ENCODE measurements at places on chromosomes 3 and 15.
A peak's percentile ranks its signal among the peaks of the same experiment; 100 is the strongest.

DNA sequence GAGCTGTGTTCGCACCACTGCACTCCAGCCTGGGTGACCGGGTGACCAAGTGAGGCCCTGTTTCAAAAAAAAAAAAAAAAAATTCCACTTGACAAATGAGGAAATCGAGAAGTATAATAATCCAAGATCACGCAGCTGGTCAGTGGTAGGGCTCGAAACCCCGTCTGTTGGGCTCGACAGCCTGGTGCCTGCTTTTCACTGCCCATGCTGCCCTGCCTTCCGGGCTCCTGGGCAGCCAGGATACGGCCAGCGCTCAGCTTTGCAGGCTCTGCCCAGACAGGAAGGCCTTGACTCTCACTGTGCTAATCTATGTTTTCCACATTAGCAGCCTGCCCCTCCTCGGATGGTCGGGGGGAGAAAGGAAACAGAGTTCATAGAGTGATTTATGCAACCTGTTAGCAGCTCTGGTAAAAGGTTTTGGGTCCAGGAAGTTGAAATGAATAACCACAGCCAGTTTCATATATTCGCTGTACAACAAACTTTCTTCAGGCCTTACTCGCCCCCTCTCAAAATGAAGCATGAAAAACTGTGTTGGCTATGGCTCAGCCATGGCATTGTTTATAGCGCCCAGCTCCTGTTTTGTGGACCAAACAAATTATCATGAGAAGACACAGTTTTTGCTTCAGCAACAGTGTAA is 108.8 kb downstream of the XXYLT1 start:
- DNase-seq: peak; percentile 34

DNA sequence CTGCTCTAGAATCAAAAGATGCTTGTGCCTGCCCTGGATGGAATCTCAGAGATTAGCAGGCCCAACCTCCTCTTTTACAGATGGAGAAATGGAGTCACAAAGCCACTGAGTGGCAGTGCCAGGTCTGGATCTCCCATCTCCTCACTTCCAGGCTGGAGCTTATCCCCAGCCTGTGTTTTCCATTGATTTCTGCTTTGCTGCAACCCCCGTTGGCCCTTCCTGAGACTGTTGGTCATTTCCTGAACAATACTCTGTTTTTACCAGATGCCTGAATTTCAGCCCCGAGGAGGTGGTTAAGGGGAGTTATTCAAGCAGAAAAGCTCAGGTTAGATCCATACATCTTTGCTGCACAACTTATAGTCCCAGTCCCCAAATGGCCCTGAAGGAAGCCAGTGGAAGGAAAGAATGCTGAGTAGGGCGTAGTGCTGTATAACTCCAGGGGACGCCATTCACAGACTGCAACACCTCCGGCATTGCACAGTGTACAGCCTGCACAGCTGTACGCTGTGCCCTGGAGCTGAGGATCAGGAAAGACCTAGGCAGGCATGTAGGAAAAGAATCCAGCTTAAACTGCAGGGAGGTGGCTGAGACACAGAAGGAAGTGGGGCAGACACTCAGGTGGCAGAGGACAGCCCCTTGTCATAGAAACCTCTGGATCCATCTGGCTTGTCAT is 77.5 kb downstream of the RPLP1 start:
- DNase-seq: no peak

GRCh38 chr3:126672340-126672739 is 17.4 kb upstream of the TXNRD3 start:
- no peak for DNase-seq

DNA sequence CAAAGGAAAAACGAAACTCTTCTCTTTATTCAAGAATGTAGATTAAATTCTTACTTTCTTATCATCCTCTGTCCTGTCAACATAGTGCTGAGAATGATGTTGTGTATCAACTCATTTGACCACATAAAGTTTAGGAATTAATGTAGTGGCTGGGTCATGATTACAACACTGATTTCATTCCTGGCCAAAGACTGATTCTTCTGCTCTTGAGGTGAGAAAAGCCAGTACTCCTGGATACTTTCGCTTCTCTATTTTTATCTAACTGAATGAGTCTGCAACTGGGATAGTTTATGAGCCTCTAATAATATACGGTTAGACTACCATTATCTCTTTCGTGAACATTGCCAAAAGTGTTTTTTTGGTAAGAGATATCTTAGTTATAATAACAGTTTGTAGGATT is 173.0 kb downstream of the LPP start:
- peak; percentile 38 for DNase-seq

DNA sequence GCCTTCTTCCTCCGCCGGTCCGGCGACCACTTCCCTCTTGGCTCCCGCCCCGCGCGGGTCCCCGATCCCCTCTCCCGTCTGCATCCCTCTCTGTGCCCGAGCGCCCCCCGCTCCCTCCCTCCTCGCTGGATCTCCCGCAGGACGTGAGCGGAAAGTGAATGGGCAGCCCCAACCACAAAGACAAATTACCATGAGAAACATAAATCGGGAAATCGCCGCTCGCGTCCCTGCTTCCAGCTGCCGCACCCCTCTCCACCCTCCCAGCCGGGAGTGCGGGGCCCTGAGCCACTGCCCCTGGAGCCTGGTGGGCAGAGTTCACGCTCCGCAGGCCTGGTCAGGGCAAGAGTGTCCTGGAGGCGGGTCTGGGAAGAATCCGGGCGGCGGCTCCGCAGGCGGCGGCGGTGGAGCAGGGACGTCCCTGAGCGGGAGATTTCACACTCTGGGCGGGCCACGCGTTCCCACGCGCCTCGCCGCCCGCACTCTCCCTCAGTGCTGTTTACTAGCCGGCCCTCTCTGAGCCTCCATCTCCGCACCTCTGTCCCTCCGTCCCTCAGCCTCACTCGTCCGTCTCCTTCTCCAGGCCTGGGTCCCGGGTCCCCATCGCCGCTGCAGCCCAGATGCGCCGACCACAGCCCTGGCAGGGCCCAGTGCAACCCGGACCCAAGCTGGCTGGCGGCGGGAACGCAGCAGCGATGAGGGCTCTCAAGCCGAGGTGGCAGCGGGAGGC is 835 bp downstream of the SEMA5B start:
- DNase-seq: no peak

DNA sequence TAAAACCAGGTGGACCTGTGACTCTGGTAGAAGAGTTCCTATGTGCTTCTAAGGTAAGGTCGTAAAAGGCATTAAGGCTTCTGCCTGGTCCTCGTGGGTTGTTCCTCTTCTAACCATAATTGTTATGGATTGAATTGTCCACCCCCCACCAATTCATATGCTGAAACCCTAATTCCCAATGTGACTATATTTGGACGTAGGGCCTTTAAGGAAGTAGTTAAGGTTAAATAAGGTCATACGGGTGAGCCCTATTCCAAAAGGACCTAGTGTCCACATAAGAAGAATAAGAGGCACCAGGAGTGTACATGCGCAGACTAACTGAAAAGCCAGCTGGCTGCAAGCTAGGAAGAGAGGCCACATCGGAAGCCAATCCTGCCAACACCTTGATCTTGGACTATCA is 1.9 kb downstream of the ADPGK start:
- no peak for DNase-seq

GRCh38 chr3:184740509-184741258 is 28.8 kb upstream of the MAGEF1 start:
- peak; percentile 39 for DNase-seq

DNA sequence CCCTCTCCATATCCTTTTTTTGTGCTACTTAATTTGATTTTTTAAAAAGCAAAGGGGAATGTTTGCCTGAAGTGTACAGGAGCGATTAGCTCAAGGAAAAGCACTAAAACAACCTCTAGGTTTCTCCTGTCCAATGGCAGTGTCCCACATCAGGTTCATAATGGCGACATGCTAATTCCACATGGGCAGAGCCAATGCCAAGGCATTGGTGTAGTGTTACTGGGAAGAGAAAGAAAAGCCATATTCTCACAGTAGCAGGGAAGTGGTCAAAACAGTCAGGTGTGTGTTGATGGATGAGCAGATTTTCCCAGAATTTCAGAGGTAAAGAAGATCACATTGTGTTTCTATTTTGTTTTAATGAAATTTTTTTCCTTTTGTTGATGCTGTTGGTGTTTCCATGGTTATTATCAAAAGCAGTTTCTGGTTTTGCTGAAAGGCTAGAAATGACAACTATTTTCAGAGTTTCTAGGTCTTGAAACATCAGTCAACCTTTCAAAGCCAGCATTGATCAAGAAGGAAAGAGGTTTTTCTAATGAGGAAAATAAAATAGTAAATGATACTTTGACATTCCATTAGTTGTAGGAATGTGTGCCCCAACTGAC is 65.2 kb downstream of the FNDC3B start:
- DNase-seq: no peak

GRCh38 chr3:47612178-47612577 is 33.5 kb upstream of the CSPG5 start:
- DNase-seq: no peak

DNA sequence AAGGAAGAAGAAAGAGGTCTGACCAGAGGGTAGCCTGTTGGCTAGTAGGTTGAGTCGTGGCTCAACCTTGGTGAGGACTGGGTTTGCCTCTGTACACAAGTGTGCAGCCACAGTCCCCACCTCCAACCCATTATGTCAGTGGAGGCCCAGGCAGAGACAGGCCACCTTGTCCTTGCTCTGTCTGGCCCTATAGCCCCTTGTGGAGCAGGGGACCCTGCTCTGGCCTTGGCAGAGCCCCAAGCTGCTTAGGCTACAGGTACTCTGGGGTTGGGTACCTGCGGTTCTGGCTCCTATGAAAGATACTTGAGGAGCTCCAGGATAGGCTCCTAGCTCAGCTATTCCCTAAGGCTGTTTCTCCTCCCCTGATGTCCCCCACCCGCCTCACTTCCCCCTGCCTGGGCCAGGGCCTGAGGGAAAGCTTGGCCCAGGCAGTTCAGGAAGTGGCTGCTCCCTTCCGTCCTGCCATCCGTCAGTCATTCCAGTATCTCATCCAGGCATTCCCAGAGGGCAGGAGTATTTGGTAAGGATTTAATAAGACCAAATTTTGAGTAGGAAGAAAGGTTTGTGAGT is 44.0 kb downstream of the FGD5 start:
- DNase-seq: no peak

GRCh38 chr15:27784107-27784506 is 315.0 kb downstream of the OCA2 start:
- no peak for DNase-seq

GRCh38 chr3:158451405-158452055 is 119.5 kb upstream of the MLF1 start:
- no peak for DNase-seq

- DNase-seq: no peak
Observed at GRCh38 chr3:149608987-149609386, 48.8 kb downstream of the WWTR1 start.

GRCh38 chr15:101660005-101660404 is 7.8 kb upstream of the TM2D3 start:
- no peak for DNase-seq

DNA sequence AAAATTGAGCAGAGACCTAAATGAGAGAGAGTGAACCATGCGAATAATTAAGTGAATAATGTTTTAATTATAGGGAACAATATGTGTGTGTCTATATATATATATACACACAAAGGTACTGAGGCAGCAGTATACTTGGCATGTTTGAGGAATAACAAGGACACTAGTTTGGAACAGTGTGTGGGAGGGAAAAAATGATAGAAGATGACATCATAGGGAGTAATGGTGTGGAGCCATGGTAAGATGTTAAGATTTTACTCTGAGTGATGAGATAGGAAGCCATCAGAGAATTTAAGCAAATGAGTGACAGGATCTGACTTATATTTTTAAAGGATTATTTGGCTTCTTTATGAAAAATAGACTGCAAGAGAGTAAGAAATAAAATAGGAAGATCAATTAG is 29.1 kb downstream of the DTWD1 start:
- no peak for DNase-seq

DNA sequence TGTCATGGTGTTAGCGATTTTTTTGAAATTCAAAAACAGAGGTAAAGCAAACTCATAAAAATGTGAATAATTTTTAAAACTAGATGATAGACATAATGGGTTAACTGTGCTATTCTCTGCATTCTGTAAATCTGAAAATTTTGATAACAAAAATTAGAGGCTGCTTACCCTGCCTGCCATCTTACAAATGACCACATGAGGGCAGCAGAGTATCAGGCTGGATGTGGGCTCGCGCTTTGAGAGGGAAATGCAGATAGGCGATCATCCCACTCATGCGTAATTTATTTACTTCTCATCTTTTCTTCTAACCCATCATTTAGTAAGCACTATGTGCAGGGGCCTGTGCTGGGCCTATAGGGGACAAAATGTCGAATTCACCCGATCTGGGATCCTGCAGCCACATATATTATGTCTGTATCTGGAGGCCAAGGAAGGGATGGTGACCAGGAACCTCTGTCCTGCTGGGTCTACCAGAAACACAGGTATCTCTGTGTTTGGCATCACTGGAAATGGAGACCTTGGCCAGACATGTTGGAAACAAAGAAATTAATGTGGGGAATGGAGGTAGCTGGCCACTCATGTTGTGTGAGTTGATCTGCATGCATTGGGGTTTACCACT is 7.8 kb upstream of the RAD18 start:
- DNase-seq: peak; percentile 75

GRCh38 chr15:79475306-79475705 is 43.2 kb downstream of the MINAR1 start:
- peak; percentile 6 for DNase-seq

- DNase-seq: no peak
Observed at GRCh38 chr15:69880571-69881301, 217.0 kb downstream of the TLE3 start.

DNA sequence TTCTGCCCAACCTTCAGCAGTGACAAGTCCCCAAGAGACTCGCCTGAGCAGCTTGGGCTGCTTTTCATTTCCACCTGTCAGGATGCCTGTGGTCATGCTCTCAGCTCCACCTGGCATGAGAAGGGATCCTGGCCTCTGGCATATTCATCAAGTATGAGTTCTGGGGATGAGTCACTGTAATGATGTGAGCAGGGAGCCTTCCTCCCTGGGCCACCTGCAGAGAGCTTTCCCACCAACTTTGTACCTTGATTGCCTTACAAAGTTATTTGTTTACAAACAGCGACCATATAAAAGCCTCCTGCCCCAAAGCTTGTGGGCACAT is 3.5 kb downstream of the MYD88 start:
- DNase-seq: no peak

- DNase-seq: no peak
Observed at GRCh38 chr3:106717178-106717780, 660.0 kb upstream of the CCDC54 start.

GRCh38 chr15:35362195-35362829 is 183.7 kb downstream of the DPH6 start:
- DNase-seq: no peak

DNA sequence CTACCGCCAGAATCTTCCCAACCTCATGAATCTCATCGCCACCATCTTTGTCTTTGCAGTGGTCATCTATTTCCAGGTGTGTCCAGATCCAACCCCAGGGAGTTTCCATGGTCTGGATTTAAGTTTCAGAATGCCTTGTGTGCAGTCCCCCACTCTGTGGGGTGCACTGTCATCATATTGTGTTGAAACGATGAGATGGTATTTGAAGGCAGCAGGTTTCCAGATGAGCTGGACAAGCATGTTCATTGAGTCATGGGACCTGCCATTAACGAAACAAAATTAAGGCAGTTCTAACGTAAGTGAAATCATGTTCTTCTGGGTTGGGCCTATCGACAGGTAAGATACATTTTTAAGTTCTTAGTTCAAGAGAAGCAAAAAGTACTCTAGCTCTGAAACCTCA is 12.7 kb downstream of the SEC61A1 start:
- no peak for DNase-seq
